ENCODE measurements at places on chromosomes 16 and 17.
A peak's percentile ranks its signal among the peaks of the same experiment; 100 is the strongest.

DNA sequence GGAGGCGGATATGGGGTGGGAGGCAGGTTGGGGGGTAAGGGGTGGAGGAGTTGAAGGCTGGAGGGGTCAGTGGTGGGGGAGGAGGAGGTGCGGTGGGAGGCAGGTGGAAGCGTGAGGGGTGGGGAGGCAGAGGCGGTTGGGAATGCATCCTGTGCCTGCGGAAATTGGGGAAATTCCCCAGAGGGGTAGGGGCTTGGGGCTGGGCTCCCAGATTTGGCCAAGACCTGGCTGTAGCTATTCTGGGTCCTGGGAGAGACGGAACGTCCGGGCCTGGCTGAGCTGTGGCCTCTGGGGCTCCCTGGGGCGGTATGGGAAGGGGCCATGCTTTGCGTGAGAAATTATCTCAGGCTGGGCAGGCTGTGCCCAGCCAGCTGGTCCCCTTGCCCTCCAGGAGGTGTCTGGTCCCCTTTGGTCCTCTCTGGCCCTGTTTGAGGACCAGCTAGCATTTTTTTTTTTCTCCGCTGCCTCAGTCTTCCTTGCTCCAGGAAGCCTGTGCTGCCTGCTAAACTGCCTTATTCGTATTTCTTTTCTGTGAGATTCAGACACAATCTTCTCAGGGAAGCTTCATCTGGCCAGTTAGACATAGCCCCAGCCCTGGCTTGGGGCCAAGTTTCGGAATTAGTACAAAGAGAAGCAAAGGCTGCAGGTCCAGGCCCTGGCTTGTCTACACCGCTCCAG lies 7.3 kb upstream of the TRPV2 start:
- DNase-seq, result peak; percentile 45

DNA sequence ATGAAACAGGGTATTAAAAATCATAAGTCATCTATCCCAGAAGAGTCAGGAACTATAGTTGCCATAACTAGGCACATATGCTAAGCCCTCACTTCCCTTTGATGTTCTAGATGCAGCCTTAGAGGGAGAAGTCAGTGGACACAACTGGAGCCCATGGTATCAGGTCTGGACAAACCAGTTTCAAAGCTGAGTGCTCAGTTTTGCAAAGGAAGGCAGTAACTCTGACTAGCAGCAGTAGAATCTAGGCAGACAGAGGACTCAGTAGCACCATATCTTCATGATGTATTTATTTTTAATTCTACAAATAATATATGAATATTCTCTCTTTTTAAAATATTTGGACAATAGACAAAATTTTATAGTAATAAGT lies 11.7 kb upstream of the FAM20A start:
- DNase-seq, result no peak

DNA sequence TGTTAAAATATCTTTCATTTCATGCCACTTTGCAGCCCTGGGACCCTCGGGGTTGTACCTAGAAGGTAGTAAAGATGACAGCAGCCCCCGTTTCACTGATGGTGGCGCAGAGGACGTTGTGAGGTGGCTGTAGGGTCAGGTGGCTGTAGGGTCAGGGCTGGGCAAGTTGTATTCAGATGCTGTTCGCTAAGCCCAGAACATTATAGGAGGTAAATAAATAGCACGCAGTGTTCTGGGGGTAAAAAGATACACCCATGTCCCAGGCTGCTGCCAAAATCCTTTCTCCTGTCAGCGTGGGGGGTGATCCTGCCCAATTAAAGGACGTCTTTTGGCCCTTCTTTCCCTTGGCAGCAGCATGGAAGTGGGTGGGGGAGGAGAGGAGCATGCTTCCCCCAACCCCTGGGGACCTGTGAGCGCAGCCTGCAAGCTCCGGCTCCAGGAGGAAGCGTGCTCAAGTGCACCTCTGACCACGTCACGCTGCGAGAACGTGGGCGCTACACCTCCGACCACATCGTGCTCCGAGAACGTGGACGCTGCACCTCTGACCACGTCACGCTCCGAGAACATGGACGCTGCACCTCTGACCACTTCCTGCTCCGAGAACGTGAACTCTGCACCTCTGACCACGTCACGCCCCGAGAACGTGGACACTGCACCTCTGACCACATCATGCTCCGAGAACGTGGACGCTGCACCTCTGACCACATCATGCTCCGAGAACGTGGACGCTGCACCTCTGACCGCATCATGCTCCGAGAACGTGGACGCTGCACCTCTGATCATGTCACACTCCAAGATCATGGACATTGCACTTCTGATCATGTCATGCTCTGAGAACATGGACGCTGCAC lies 182.1 kb downstream of the RPTOR start:
- DNase-seq, result no peak

GRCh38 chr16:48340054-48340453 lies 45.2 kb downstream of the SIAH1 start:
- DNase-seq, result no peak

GRCh38 chr17:72191921-72192799 lies 71.3 kb downstream of the SOX9 start:
- no peak for DNase-seq

DNA sequence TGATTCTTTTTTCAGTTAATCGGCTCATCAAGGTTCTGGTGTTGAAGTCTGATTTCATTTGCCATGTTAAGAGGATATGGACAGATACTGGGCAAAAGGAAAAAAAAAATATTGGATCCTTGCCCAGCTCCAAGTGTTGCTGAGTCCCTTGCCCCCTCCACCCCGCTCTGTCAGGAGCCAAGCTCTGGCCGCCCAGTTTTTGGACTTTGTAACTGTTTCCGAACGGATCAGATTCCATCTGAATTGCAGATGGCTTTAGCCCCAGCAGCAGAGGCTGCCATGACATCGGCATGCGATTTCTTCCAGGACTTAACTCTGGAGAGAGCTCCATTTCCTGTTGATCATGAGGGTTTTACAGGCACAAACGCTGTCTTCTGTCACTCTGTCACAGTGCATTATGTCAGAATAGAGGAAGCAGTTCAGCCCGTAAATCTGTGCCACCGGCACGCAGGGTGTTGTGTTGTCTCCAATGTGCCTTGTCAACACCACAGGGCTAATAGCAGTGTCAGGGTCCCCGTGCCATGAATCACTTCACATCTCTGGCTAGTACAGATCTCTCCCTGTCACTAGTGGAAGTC lies 615.6 kb downstream of the MAF start:
- no peak for DNase-seq

DNA sequence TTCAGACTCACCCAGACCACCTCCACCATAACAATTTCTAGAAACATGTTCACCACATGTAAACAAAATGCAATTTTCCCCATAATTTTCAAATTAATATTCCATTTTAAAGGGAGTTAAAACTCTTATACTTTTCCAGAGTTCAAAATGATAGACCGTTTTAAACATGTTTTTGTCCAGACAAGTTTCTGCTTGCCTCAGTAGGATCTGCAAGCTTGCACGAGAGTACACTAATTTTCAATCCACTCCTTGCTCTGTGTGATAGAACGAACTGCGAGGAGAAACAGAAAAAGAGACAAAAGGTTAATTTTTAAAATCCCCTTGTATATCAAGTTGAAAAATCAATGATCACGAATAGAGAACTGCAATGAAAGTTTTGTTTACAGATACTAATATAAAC lies 7.1 kb downstream of the FAHD1 start:
- DNase-seq, result no peak

- no peak for DNase-seq
Observed at GRCh38 chr17:73956595-73957465, 246.6 kb upstream of the RPL38 start.

Data from NCI-H524 treated with DMSO at 0.1 percent for 48 hours (cell line).